ENCODE measurements at places on chromosomes 4 and X.

DNA sequence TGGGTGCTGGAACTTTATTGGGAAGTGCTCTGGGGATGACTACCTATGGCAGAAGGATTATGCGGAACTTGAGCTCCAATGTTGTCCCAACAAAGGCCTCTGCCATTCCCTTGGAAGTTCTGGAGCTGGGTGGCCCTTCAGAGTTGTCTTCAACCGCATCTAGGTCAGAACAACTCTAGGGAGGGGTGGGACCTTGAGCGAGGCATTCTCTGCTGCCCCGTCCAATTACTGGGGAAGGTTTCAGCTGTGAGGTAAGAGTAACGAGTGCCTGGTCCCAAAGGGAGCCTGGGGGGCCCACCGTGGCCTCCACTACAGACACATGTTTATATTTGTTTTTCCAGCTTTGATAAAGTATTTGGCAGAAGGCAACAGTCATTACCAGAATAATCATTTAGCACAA is 79.4 kb downstream of the MAOA start:
- DNase-seq: no peak

GRCh38 chrX:5916945-5917344 is 311.7 kb downstream of the NLGN4X start:
- no peak for DNase-seq

DNA sequence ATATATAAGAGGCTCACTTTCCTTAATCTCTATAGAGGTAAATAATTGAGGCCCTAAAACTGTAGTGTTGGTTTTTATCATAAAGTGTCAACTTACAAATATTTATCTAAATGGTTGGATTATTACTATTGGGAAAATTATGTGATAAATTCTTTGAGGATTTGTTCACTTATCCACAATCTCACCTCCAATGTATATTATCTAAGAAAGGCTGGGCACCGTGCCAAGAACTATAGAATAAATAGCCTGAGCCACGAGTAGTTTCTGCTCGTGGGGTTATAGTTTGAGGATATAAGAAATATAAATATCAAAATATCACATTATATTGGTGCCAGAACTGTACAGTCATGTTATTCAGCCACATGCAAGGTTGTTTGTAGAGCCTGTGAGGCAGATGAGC is 177.9 kb downstream of the VEGFC start:
- DNase-seq: no peak

GRCh38 chr4:59525885-59526284 is 1674.2 kb upstream of the ADGRL3 start:
- DNase-seq: no peak

DNA sequence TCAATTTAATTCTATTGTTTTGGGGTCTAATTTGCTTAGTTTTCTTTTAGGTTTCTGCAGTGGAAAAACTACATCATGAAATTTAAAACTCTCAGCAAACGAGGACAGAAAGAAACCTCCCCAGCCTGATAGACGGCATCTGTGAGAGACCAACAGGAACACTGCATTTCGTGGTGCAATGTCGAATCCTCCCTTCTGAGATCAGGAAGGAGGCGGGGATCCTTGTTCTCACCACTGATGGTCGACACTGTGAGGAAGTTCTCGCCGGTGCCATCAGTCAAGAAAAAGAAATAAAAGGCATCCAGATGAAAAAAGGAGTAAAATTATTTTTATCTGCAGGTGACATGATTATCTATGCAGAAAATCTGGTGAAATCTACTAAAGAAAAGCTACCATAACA is 16.5 kb downstream of the GAK start:
- no peak for DNase-seq

DNA sequence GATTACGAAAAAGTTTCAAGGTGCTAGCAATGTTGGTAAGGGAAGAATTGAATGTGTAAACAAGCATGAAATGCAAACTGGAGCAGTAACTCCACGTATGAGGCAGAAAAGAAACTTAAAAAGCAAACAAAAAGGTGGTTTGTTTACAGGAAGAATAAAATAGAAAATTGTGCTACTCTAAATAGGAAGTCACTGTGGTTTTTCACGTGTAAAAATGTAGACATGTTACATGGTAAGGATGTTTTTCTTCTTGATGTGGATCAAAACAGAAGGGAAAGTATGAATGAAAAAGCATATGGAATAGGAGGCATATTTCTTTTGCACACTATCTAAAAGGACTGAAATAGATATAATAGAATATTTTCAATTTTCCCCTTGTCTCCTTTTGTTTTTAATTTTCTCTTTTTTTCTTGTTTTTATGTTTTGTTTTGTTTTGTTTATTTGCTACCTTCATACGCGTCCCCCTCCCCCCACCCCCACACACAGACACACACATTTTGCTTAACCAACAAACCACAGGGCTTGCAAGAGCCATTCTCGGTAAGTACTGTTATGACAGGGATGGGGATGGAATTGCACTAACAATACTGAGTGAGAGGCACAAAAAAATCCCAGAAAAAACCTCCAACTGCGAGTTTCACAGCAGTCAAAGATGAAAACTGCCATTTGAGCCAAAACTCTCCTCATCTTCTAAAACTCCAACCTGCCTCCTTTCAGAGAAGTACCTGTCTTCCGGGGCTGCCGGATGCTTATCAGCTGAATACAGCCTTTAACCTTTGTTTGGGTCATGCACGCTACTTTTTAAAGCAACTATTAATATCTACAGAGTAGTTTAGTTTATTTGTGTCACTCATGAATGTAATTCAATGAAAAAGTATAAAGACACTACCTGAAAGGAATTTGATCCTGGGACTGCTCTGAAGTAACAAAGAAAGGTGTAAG is 135.8 kb downstream of the IL15 start:
- DNase-seq: no peak

DNA sequence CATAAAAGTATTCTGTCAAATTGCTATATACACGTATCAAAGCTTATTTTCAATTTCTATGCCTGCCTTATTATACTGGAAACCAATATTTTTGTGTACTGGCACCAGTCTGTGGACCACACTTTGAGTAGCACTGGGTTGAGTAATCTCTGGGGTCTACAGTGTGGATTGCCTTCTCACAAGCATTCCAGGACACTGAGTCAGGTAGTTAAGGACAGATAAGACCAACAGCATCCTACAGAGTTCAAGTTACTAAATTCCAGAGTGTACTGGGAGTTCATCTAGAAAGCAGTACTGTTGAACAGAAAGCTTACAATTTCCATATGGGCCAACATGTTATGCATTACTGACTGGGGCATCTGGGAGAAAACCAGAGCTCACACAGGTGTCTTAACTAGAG is 61.8 kb downstream of the VMA21 start:
- no peak for DNase-seq

- no peak for DNase-seq
These were observed 2548.3 kb downstream of the ARAP2 start for GRCh38 chr4:33696041-33696440.

DNA sequence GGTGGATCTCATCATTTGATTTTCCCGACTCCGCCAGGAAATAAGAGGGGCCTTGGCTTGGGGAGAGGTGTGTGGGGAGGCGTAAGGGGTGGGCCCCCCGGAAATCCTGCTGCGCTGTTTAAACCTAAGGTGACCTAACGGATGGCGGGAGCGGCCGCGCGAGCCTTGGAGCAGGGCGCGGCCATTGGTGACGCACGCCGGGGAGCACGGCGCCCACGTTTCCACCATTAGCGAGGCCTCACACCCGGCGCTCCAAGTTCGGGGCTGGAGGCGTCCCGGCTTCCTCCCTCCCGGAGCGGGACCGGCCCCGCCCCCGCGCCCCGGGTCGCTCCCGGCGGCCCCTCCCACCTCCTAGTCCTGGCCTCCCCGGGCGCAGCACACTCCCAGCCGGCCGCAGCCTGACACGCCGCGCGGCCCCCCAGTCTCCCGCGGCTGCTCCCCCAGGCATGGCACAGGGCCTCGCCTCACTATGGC is at the start of gene SMS:
SMS (plus strand) TSS at position 354 of the 474 bp plus-strand sequence; CDS start at position 470, 116 bp downstream.
- DNase-seq: peak; percentile 22

GRCh38 chr4:81405900-81406401 is 65.8 kb downstream of the RASGEF1B start:
- peak; percentile 92 for DNase-seq

Measured in hematopoietic multipotent progenitor cell treated with erythropoietin and hydrocortisone succinate and interleukin-3 and kit ligand, for 17 days (in vitro differentiated cells).